ENCODE measurements at places on chromosomes 11 and 22. TPM values are rescaled to one million over a fixed set of nuclear protein-coding genes. Genes with fewer than 3 reads are reported as not detected.

- no peak for DNase-seq
Measured at GRCh38 chr22:23677701-23677995, 13.2 kb upstream of the RGL4 start.

- DNase-seq = no peak
Measured at GRCh38 chr22:44330188-44330743, 17.5 kb upstream of the SHISAL1 start.

DNA sequence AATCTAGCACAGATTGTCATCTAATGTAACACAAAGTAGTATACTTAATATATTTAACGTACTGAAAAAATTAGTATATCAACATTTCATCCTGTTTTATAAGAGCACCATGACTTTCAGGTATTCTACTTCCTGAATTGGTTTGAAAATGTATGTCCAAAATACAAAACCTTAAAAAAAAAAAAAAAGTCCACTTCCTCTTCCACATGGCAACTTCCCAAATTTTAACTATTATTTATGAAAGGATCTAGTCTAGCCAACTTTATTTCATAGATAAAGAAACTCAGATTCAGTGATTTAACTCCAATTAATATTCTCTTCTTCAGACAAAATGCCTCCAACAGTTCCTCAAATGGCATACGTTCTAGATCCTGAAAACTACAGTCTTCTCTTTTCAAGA lies 44.0 kb downstream of the PIK3C2A start:
- no peak for DNase-seq

The CST6 gene
- polyA plus RNA-seq = 0.76 TPM

GRCh38 chr11:73350908-73351636 lies 25.1 kb upstream of the RELT start:
- DNase-seq = peak; percentile 88

The LIF gene
- 0.24 TPM for polyA plus RNA-seq

- no peak for DNase-seq
Measured at GRCh38 chr11:116970485-116971292, 127.5 kb downstream of the SIK3 start.

DNA sequence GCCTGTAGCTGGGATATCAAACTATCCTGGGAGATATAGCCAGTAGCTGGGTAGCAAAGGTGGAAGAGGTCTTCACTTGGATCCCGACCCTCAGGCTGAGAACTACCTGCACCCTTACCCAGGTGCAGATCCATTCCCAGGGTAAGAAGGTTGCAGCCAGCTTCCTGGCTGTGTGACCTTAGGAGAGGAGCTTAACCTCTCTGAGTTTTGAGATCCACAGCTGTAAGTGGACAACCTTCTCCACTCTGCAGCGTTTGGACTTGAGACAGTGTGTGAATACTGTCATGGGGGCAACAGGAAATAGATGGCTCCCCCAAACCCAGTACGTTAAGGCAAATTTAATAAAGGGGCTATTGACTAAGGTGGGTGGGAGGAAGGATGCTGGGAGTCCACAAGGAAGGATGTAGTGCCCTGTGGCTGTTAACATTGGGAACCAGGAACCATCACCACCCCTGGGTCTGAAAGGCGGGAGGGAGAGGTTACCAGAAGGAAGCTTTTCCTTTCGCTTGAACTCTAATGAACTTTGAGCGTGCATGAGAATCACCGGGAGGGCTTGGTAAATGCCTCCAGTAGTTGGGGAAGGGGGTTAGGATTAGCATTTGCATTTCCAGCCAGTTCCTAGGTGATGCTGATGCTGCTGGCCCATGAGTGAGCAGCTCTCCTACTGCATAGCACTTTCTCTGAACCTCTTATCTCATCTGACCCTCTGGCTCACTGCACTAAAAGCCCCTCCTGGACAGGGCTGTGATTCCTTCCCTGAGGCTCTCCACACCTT lies 24.4 kb downstream of the SGSM1 start:
- DNase-seq = no peak
